Right ventricle myocardium inferior (tissue), 1 donor: ENCODE measurements at places on chromosomes 2 and 18.

GRCh38 chr2:19790291-19790690, 111.5 kb downstream of the TTC32 start:
- DNase-seq, result no peak

GRCh38 chr18:47549021-47549540, 297.6 kb upstream of the SKOR2 start:
- no peak for DNase-seq

DNA sequence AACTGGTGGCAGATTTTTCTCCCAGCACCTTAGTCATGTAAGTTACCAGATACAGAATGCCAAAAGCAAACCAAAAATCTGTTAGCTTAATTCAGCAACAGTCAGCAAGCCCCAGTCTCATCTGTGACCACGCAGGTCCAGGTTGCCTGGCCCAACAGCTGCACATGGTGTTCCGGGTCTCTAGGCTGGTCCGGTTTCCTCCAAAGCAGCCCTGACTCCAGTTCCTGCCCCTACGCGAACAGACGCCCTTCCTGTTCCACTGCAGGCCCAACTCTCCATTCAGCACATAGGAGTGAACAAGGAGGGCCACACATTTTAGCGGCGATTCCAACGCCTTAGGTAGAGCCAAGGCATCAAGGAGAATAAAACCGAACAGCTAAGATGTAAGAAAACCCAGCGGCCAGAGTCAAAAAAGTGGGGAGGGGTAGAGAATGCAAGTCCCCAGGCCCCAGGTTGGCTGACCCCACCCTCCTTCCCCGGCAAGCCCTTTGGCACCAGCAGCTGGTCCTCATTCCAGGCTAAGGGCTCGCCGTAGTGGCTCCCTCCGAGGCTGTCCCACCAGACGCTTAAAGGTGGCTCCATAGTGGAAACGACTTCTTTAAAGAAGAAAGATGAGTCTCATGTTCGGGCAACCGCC, 1.5 kb downstream of the STK25 start:
- peak; percentile 55 for DNase-seq

DNA sequence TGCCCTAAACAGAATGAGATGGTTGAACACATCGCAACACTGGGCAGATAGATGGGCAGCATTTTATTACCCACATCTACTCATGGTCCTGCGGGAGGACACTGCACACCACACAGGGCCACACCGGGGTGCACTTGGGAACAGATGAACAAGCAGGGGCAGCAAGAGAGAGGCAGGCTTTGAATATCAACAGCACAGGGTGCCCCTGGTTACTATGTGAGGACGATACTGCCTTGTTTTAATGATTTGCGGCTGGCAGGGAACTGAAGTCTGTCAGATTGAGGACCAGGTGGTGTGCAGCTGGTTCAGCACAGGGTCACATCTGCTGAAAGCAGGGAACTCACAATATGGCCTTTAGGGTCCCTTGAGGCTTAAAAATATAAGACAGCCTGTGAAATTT, 195.7 kb downstream of the PIEZO2 start:
- no peak for DNase-seq

DNA sequence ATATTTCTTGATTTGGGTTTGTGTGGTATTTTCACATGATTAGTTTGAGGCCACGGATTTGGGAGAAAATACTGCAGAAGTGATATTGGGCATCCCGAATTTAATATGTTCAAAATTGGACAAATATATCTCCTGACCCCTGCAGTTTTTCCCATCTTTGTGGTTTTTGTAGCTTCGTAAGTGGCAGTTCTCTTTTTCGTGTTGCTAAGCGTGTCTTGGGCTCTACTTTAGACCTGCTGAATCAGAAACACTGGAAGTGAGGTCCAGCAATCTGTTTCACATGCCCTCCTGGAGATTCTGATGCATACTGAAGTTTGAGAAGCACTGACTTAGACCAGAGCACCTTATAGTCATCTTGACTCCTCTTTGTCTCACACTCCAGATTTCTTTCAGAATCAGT, 98.3 kb downstream of the EPB41L5 start:
- DNase-seq, result no peak

DNA sequence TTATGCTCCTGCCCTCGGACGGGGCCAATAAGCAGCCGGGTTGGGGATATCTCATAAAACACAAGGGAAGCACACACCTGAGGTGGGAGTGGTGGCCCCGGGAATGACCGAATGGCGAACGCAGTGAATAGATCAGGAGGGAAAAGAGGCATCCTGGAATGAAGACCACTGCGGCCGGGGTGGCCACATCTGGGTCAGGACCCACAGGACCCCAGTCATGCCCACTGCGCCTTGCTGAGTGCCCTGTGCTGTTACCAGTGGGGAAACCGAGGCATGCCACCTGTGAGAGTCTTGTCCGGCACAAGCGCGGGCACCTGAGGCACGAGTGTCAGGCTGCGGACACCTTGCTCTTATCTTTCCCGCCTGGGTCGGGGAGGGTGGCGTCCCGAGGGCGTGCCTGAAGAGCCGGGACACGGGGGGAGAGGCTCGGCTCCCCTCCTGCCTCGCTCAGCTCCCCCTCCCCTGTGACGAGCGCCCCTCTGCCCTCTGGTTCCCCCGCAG, 1.6 kb downstream of the PDCD1 start:
- DNase-seq, result peak; percentile 34

DNA sequence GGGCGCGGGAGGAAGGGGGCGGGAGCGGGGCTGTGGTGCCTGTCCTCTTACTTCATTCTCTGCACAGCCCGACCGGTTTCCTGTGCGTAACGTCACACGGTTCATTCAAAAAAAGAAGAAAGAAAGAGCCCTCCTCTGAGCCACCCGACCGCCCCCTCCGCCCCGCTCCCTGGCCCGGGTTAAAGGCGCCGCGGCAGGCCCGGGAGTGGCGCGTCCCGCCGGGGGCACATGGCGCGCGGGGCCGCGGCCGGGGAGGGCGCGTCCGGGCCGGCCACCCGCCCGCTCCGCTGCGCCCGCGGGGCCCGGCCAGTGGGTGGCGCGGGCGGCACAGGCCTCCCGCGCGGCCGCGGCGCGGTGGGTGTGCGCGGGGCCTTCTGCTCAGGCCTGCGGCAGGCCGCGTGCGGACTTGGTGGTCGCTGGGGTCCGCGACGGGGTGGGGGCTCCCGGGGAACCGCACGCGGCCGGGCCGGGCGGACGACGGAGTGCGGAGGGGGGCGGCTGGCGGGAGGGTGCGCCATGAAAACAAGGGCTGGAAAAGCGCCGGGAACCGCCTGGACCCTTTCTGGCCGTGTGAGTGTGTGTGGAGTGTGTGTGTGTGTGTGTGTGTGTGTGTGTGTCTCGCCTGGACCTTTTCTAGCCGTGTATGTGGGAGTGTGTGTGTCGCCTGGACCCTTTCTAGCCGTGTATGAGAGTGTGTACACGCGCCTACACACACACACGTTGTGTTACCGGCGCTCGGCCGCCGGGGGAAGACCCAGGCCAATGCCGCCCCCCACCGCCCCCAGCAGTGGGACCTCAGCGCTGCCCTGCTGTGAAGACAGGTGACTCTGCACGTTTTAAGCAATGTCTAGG, 780 bp upstream of the BCL2 start:
- peak; percentile 91 for DNase-seq

GRCh38 chr18:55452123-55452611, 135.8 kb downstream of the TCF4 start:
- DNase-seq, result no peak

DNA sequence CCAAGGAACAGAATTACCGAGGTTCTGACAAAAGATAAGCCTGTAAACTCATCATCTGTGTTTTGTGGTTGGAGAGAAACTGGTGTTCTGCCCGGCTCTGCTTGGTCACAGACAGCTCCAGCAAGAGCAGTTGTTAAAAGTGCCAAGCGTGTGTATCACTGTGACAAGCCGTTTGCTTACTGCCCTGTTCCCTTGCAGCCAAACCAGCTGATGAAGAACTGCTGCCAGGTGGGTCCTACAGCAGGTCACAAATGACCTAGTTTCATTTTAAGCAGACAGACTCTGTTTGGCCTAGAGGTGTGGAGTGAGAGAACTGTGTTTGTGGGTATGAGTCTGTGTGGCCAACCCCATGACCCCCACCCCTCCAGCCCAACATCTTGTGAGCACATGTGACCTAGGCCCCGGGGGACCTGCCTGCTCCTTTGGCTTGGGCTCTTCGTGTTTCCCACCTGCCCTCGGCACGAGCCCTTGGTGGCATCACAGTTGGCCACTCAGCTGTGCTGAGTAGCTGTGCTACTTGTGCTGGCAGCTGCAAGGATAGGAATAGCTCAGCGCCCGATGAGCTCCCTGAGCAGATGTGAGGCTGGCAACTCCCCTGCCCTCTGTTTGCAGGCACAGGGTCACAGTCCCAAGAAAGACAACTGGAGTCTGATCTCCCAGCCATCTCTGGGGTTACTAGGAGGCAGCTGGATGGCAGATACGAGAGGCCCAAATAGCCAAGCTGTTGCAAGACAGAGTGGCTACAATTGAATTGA, 9.7 kb downstream of the OXER1 start:
- no peak for DNase-seq

GRCh38 chr2:100742277-100743254, 77.4 kb upstream of the NPAS2 start:
- DNase-seq, result no peak

DNA sequence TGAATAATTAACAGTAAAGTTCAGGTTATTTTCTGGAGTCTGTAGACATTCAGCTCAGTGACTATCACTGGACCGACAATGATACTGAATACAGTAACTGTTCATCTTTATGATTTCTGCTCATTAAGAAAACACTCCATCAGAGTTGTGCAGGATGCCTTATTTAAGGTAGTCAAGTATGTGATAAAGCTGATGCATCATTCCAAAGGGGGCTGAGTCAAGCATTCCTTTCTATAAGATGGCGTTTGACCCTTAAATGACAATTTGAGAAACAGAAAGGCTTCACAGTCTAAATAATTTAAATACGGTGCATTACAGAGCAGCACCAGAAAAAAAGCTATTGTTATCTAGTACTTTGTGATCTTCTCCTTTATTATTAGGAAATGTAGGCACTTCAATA, 131.1 kb downstream of the CDH2 start:
- DNase-seq, result no peak

DNA sequence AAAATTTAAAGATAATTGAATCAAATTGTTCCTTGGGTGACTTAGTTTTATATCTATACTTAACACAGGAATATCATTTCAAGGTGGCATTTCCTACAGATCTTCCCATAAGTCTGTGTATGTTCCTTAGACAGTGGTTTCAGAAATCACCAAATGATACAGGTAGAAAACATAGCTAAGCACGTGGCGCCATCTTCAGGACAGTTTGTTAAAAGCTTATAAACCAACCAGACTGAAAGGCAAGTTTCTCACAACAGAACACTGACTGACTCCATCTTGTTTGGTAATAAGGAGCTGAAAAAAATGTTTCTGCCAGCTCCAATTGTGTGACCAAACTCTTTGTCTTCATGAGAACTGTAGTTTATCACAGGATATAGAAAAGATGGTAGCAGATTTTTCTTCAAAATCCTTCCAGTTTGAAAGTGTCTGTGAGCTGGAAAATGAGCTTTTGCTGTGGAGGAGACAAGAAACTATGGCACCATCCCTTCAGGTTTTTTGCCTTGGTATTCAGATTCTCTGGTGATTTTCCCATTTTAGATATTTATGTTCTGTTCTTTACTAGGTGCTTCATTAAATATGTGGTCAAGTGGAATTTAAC, 34.8 kb upstream of the NEUROD1 start:
- DNase-seq, result no peak

GRCh38 chr18:21853016-21853415, 112.4 kb downstream of the MIB1 start:
- DNase-seq, result no peak

- DNase-seq, result no peak
Observed at GRCh38 chr2:237296756-237297155, 117.2 kb downstream of the COL6A3 start.

DNA sequence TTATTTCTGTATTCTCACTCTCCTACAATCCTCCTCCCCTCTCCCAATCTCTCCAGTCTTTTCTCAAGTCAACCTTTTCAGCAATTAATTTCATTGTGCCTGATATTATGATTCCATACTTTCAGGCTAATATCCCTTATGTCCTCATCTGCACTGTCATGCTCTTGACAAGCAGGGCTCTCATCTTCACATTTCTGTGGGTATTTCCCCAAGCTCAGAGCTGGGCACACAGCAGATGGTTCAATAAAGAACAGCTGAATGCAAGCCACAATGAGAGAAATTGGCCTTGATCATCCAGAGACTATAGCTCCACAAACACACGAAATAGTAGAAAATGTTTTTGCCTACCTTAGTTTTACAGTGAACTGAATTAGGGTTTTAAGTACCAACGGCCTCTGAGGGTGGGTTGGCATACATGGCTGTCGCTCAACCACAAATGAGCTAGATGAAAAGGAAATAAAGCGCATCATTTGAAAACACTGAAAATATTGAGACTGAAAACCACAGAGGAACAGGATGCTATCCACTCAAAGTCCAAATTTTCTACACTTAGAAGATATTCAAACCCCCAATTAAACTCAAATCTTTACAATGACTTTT, 47.5 kb upstream of the STAT1 start:
- peak; percentile 53 for DNase-seq

DNA sequence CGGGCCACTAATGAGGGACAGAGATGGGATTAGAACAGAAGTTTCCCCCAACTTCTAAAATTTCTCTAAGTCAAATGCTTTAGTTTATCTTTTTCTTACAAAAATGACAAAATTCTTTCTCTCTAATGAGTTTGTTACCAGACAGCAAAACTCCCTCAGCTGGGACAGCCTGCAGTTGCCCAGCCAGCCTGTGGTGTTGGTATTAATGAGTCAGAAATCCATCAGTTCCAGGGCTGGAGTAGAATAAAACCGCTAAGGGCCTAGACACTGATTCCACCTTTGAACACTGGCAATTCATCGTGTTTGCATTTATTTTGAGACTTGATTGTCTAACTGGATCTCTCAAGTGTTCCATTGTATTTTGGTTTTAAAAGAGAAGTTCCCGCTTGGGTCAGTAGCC, 38.3 kb upstream of the SMAD2 start:
- no peak for DNase-seq

GRCh38 chr2:232911712-232912277, 41.7 kb downstream of the SNORC start:
- no peak for DNase-seq

DNA sequence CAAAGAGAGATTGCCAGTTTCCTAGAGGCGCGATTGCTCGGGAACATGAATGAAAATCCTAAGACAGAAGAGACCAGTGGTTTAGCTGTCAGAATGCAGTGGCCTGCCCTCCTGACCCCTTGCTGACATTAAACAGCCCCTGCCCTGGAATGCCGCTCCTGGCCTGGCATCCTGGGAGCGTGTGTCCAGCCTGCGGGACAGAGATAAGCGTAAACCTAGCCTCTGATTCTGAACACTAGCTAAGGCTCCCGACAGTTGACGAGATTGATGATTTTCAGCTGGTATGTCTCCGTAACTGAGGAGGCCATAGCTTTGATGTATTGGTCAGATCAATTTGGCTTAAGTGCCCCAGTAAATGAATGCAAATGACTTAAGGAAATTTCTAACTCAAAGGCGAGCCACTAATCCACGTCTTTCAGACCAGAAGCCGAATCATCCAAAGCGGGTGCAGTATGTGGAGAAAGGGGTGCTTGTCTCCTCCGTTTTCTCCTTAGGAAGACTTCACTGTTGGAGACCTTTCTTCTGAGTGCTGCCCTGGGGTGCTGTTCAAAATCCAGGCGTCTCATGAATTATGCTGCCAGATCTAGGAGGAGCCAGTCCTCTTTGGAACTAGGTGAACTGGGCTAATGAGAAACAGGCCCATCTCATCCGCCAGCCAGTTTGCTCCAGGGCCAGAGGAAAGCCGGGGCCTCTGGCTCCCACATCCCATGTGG, 142.5 kb upstream of the L3MBTL4 start:
- no peak for DNase-seq

- no peak for DNase-seq
Observed at GRCh38 chr2:6986912-6987361, 69.7 kb downstream of the RNF144A start.
